Activated naive CD4-positive, alpha-beta T cell treated with anti-CD3 and anti-CD28 coated beads for 36 hours (primary cell): ENCODE measurements at places on chromosomes 3 and 15.
A peak's percentile ranks its signal among the peaks of the same experiment; 100 is the strongest.

DNA sequence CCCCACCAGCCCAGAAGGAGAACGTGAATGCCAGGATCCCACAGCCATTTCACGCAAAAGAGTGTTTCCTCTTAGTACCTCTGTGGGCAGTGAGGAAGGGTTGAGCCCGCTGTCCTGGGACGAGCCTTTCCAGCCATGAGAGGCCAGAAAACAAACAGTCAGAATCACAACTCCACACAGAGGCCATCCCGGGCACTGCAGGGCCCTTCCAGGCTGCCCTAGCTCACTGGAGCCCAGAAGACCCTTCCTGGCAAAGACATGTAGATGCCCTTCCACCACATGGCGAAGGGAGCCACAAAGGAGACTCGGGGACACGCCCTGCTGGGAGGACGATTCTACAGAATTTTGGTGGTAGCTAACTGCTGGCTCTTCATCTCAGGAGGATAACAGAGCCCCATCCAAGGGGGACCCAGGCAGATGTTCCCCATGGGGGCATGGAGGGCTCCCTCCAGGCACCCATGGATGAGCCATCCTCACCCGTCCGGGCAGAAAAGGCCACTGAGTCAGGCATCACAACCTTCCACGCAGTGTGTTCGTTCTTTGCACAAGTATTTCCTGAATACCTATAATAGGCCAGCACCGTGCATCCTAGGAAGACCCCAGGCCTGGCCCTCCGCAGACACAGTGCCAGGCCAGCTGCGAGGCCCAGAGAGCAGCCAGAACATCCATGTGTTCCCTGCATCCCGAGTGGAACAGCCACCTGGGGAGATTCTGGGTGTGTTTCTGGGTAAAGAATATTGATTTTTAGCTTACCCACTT, 47.2 kb downstream of the SLC12A8 start:
- H3K27ac ChIP-seq, result no peak overlapping the region
- no peaks in the 10 kb centered on the region for H3K4me1 ChIP-seq
- no peak overlapping the region for H3K4me3 ChIP-seq

DNA sequence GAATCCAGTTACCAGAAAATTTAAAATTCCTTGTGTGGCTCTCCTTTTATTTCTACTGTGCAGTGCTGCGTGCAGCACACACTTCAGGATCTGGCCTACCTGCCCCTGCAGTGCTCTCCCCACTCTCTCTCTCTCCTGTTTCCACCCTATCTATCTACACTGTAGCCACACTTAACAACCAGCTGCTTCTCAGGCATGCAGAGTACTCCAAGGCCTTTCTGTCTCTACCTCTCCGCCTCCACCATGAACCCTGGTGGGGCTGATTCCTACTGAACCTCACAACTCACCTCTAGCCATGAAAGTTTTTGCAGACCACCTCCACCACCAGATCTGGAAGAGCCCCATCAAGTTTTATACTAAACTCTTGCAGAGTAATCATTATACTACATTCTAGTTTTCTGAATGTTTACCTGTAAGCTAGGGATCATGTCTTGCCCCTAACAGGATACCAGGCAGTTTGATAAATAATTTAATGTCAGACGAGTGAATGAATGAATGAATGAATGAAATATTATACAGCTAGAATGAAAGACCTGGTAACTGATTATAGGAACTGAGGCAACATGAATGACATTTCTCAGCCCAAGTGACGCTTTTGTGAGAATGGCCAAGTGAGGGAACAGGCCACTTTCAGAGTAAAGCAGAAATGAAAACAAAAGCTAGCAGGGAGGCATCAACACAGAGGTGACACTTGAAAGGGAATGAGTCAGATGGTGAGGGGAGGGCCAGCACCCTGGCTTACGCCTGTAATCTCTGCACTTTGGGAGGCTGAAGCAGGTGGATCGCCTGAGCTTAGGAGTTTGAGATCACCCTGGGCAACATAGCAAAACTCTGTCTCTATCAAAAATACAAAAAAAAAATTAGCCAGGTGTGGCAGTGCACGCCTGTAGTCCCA, 363.5 kb downstream of the FOXP1 start:
- peak overlapping the region; percentile 81 for H3K27ac ChIP-seq
- H3K36me3 ChIP-seq, result peaks cover 13% of the 10 kb centered on the region
- peaks cover 72% of the 10 kb centered on the region for H3K4me1 ChIP-seq
- peak; percentile 84 for DNase-seq
- H3K27me3 ChIP-seq, result no peaks in the 10 kb centered on the region

GRCh38 chr3:19644405-19644804, 289.6 kb downstream of the EFHB start:
- no peak overlapping the region for H3K27ac ChIP-seq
- no peaks in the 10 kb centered on the region for H3K36me3 ChIP-seq
- H3K27me3 ChIP-seq, result no peaks in the 10 kb centered on the region
- H3K4me1 ChIP-seq, result no peaks in the 10 kb centered on the region
- H3K4me3 ChIP-seq, result no peak overlapping the region

DNA sequence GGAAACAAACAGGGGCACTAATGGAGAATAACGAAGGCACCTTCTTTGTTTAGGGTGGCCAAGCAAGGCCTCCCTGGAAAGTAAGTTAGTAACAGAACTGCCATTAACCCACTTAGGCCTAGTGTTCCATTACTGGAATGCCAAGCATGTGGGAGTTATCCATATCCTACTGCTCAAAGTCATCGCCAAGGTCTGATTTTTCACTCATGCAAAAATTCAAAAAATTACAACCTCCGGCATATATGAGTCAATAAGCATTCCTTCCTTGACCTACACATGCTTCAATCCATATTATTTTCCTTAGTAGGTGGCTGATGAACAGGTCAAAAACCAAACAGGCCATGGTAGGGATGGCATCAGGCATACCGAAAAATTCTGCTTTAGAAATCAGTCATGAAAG, 1097.2 kb downstream of the FHIT start:
- DNase-seq, result no peak
- no peaks in the 10 kb centered on the region for H3K36me3 ChIP-seq
- H3K4me1 ChIP-seq, result no peaks in the 10 kb centered on the region
- no peak overlapping the region for H3K4me3 ChIP-seq

- H3K4me1 ChIP-seq, result no peaks in the 10 kb centered on the region
- peaks cover 2% of the 10 kb centered on the region for H3K27me3 ChIP-seq
- DNase-seq, result no peak
- no peaks in the 10 kb centered on the region for H3K36me3 ChIP-seq
- no peak overlapping the region for H3K4me3 ChIP-seq
These were observed 72.5 kb downstream of the MITF start for GRCh38 chr3:69811452-69812401.

- H3K4me3 ChIP-seq, result no peak overlapping the region
- H3K36me3 ChIP-seq, result no peaks in the 10 kb centered on the region
- H3K27ac ChIP-seq, result no peak overlapping the region
- H3K27me3 ChIP-seq, result peaks cover 9% of the 10 kb centered on the region
- no peaks in the 10 kb centered on the region for H3K4me1 ChIP-seq
These were observed 244.4 kb upstream of the TRIM42 start for GRCh38 chr3:140433431-140433830.

GRCh38 chr3:110576960-110577359, 494.7 kb upstream of the NECTIN3 start:
- H3K36me3 ChIP-seq, result no peaks in the 10 kb centered on the region
- no peaks in the 10 kb centered on the region for H3K27me3 ChIP-seq
- DNase-seq, result no peak

GRCh38 chr15:85762756-85763127, 32.0 kb downstream of the KLHL25 start:
- H3K4me1 ChIP-seq, result no peaks in the 10 kb centered on the region
- H3K27me3 ChIP-seq, result no peaks in the 10 kb centered on the region
- peaks cover under 1% of the 10 kb centered on the region for H3K36me3 ChIP-seq
- H3K27ac ChIP-seq, result peak overlapping the region; percentile 61

GRCh38 chr3:190996181-190996775, 133.8 kb upstream of the GMNC start:
- no peaks in the 10 kb centered on the region for H3K36me3 ChIP-seq
- H3K4me1 ChIP-seq, result no peaks in the 10 kb centered on the region
- DNase-seq, result no peak
- H3K27ac ChIP-seq, result no peak overlapping the region
- H3K27me3 ChIP-seq, result no peaks in the 10 kb centered on the region

DNA sequence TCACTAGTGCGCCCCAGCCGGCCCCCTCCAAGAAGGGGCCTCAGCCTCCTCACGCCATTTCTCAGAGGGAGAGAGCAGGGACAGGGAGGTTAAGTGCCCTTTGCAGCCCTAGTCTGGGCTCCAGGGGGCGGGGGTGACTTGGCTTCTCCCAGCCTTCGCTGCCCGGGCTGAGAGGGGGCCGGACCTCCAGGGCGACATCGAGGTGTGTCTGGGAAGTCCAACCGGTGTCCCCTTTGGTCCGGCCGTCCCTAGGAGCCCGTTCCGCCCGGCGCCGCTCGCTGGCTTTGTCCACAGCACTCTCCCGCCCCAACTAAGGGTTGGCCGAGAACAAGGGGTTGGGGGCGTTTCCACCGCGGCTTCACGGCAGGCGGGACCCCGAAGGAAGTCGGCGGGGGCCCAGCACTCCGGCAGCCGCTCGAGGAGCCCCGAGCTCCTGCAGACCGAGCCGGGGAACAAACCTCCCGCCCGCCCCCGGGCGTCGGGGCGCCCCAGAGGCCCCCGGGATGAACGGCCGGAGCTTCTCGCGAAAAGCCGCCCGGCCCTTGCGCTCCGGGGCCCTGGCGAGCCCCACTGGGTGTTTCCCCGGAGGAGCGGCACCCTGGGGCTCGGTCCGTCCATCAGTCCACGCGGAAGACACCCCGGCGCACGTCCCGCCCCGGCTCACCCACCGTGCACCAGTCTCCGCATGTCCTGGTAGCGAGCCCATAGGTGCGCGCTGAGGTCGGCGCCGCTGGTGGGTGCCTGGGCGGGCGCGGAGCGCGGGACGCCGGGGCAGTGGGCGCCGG, 627 bp downstream of the NT5DC2 start:
- peak; percentile 28 for DNase-seq
- H3K36me3 ChIP-seq, result peaks cover 7% of the 10 kb centered on the region
- no peaks in the 10 kb centered on the region for H3K27me3 ChIP-seq
- peak overlapping the region; percentile 72 for H3K4me3 ChIP-seq
- peaks cover 22% of the 10 kb centered on the region for H3K4me1 ChIP-seq

- H3K27ac ChIP-seq, result no peak overlapping the region
- H3K4me1 ChIP-seq, result peaks cover 42% of the 10 kb centered on the region
- no peaks in the 10 kb centered on the region for H3K36me3 ChIP-seq
- DNase-seq, result no peak
- no peak overlapping the region for H3K4me3 ChIP-seq
These were observed 288.0 kb downstream of the UACA start for GRCh38 chr15:70475407-70475781.

GRCh38 chr3:133572158-133573053, 1.1 kb upstream of the CDV3 start:
- peaks cover 30% of the 10 kb centered on the region for H3K36me3 ChIP-seq
- H3K4me1 ChIP-seq, result peaks cover 36% of the 10 kb centered on the region
- H3K27ac ChIP-seq, result peak overlapping the region; percentile 100
- H3K4me3 ChIP-seq, result peak overlapping the region; percentile 87
- peak; percentile 15 for DNase-seq

- no peak overlapping the region for H3K27ac ChIP-seq
- no peak overlapping the region for H3K4me3 ChIP-seq
- no peak for DNase-seq
- H3K4me1 ChIP-seq, result peaks cover 8% of the 10 kb centered on the region
- no peaks in the 10 kb centered on the region for H3K36me3 ChIP-seq
These were observed 152.4 kb downstream of the LEKR1 start for GRCh38 chr3:156978481-156978961.

DNA sequence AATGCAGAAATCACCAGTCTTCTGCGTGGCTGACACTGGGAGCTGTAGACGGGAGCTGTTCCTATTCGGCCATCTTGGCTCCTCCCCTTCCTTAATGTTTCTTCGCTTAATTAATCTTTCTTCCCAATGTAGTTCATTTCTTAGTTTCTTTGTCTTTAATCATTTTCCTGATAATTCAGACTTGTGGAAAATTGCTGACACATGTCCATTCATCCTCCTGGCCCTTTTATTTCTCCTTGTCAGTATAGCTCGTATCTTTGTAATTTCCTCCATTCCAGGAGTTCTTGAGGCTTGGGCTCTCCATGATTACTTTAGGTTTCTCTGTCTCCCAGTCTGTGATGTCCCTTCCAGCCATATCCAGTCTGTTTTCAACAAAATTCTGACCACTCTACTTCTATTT, 98.7 kb downstream of the UBE2E2 start:
- H3K27ac ChIP-seq, result no peak overlapping the region
- no peaks in the 10 kb centered on the region for H3K27me3 ChIP-seq
- peaks cover 13% of the 10 kb centered on the region for H3K36me3 ChIP-seq
- no peak for DNase-seq
- peaks cover 5% of the 10 kb centered on the region for H3K4me1 ChIP-seq

DNA sequence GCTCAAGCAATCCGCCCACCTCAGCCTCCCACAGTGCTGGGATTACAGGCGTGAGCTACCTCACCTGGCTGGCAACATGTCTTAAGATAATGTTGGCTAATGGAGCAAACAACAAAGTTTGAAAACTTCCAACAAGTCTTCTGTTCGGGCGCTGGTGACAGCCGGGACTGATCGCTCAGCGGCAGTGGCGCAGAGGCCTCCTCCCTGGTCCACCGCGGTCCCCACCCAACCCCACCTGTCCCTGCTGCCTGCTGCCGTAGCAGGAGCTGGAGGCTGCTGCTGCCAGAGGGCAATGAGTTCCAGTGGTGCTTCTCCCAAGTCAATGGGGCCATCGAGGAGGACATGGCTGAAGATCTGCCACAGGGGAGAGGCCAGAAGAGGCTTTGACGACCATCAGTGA, 12.1 kb downstream of the DLEC1 start:
- H3K4me3 ChIP-seq, result no peak overlapping the region
- H3K27me3 ChIP-seq, result no peaks in the 10 kb centered on the region
- no peak for DNase-seq

GRCh38 chr3:157029365-157029790, 130.6 kb downstream of the CCNL1 start:
- H3K27me3 ChIP-seq, result peaks cover 19% of the 10 kb centered on the region
- H3K27ac ChIP-seq, result no peak overlapping the region
- no peaks in the 10 kb centered on the region for H3K4me1 ChIP-seq
- H3K36me3 ChIP-seq, result no peaks in the 10 kb centered on the region
- no peak for DNase-seq
- no peak overlapping the region for H3K4me3 ChIP-seq

- H3K27me3 ChIP-seq, result no peaks in the 10 kb centered on the region
- peaks cover 5% of the 10 kb centered on the region for H3K4me1 ChIP-seq
- no peak overlapping the region for H3K27ac ChIP-seq
- no peak overlapping the region for H3K4me3 ChIP-seq
These were observed 62.9 kb upstream of the FNDC3B start for GRCh38 chr3:171976526-171976925.

DNA sequence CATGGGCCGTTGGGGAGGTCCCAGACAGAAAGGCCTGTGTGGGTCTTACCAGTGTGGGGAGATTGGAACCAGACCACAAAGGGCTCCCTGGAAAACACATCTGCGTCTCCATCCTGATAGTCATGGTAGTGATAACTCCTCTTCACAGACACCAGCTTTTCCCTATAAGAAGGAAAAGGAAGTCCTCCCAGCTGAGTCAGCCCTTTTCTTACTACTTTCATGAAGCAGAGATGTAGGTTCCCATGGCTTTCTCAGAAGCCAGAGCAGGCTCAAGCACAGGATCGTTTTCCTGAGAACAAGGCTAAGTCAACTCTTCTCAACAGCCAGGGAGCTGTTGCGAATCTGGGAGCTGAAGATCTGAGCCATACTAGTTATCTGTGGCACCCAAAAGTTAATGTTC, 6.1 kb downstream of the DNASE1L3 start:
- H3K27me3 ChIP-seq, result peaks cover 2% of the 10 kb centered on the region
- no peak for DNase-seq
- peaks cover 14% of the 10 kb centered on the region for H3K4me1 ChIP-seq
- no peak overlapping the region for H3K27ac ChIP-seq
- peaks cover 4% of the 10 kb centered on the region for H3K36me3 ChIP-seq

GRCh38 chr3:66858656-66859381, 139.3 kb upstream of the KBTBD8 start:
- H3K4me1 ChIP-seq, result no peaks in the 10 kb centered on the region
- DNase-seq, result no peak
- no peak overlapping the region for H3K27ac ChIP-seq
- H3K36me3 ChIP-seq, result no peaks in the 10 kb centered on the region
